Caco-2 (cell line): ENCODE measurements at places on chromosomes 3 and 15.

DNA sequence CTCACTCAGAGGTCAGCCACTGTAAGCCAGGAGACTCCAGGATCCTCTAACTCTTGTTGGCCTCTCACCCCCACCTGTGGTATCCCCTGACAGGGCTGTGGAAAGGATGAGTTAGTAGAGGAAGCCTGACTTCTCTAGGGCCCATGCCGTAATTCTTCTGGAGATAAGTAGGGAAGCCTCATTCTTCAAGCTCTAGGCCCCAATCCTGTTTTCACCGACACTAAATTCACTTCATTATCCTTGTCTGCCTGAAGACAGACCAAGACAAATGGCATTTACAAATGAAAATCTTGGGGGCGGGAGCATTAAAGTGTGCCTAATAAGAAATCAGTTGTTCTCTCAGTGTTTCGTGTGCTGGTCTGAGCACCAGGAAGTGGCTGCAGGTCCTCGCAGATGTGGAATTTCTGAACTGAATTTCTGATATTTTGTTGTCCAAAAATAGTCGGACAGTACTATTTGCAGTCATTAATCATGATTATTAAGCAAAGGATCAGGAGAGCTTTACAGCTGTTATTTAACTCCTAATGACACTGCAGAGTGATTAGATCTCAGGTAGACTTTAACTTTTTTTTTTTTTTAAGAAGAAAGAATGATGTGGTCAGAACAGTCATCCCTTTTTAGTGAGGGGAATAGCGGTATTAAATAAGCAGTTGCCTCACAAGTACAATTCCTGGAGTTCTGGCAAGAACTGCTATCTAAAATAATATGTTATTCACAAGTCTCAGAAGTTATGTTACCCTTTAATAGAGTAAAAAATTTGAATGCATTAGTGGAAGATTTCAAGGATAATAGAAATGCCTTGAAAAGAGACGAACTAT lies 58.4 kb downstream of the RBMS3 start:
- DNase-seq = no peak

GRCh38 chr3:55604402-55604801 lies 117.3 kb upstream of the WNT5A start:
- no peak for DNase-seq

- DNase-seq = no peak
Measured at GRCh38 chr3:171974986-171975837, 64.2 kb upstream of the FNDC3B start.

DNA sequence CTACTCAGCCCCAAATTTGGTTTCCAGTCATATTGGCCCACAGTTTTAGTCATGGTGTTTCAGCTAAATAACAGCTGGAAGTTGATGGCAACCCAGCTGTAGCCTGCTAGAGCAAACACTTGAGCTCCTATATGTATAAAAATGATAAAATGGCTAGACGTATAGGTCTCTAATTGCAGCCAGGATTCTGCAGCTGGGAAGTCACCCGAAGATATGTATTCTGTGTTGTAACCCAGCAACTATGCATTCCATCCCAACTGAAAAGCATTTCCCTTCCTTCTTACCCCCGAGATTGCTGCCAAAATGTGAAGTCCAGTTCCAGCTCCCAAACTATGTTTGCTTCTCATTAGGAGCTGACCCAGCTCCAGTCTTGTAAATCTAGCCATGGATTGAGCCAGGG lies 408.4 kb downstream of the AGBL1 start:
- DNase-seq = no peak

GRCh38 chr3:188154809-188155574 lies 1.0 kb downstream of the LPP start:
- no peak for DNase-seq

DNA sequence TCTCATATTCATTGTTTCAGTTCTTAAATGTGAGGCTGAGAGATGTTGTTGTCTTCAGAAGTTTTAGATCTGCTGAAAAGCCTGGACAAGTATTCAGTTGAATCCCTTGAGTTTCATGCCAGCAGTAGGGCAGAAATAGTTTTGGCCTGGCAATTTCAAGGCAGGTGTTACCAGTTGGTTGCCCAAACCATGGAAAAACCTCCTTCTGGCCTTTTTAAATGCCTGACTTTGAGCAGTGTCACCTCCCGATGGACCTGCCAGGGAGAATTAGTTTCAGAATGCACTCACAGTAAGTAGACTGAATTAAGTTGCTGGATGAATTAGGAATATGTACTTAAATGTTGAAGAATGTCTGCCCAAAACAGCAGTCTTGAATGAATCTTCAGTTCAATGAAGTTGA lies 383.1 kb downstream of the KCNH8 start:
- no peak for DNase-seq

GRCh38 chr3:149005416-149005815 lies 14.1 kb downstream of the GYG1 start:
- DNase-seq = no peak

DNA sequence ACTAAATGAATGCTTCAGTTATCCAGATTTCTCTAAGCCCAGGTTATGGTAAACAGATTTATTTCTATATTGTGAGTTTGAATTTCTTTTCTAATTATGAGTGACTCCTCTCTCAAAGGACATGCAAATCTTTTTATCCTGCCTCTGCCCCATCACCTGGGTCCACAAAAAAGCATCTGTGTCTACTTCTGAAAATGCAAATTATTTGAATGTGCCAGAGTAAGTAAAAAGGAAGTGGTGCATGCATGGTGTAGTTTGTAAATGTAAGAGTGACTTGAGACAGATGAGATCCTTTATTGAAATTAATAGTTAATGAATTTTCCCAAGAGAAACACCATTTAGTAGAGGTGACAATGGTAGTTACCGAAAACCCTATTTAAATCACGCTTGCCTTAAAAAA lies 26.9 kb downstream of the MCTP2 start:
- no peak for DNase-seq

DNA sequence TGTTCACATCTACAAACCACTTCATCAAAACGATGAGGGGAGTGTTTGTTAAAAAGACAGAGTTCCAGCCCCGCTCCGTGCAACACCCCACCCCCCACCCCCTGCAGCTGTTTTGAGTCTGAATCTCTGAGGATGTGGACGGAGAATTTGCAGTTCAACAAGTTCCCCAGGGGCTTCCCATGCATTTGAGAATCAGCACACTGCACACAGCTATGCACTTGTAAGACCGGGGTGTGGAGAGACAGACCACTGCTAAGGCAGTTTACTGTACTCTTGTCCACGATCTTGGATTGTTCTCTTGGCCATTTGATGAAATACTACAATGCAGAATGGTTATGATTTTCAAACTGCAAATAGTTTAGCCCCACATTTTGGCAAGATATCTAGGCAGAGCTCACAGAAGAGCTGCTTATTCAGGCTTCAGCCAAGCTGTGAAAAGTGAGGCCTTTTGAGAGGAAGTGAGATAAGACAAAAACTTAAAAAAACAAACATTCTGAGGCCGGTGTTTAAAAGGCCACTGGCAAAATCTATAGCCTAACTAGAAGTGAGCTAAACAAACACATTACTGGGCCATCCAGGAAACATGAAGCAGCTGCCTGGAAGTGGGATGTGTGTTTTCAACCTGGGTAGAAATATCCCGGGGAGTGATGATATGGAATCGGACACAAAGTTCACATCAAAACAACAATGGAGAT lies 308.2 kb upstream of the ADAMTS9 start:
- no peak for DNase-seq

DNA sequence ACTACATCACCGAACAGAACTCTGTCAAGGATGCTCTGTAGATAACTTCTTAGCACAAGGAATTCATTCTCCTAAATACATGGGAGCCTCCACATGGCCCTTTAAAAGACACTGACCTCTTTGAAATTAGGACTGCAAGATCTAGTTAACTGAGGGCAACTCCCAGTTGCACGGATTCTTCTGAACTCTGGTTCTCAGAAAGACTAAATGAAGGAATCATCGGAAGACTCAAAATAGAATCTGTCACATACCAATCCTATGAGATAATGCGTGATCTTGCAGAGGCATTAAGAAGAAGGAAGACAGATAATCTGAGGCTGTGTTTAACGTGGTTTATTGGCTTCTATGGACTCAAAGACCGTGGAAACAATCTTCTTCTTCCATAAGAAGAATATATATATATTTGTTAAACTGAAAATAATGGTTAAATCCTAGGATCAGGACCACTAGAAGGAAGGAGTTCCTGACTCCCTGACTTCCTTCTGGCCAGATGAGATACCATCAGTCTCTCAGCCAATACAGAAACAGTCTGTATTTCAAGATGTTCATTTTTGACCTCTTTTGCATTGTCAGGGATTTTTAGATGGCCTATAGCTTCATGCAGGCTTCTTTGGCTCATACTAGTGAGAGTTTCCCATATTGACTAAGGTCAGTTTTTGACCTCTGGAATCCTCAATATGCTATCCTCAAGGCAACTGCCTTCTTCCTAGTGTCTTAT lies 33.9 kb upstream of the TBC1D23 start:
- no peak for DNase-seq

DNA sequence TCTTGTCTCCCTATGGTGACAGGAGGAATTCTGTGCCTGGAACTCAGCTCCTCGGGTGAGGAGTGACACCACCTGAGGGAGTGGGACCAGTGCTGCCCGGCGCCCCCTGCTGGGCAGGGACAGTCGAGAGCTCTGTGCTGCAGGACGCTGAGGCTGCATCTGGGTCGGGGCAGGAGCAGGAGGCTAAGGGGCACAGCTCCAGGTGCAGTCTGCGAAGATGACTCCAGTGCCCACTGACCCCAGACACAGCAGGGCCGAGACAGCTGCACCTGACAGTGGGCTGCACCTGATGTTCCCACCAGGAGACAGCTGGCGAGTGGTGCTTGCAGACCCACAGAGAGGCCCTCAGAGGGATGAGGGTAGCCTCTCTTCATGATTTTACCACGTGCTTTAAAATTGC lies 152.9 kb downstream of the ATP10A start:
- peak; percentile 64 for DNase-seq

- DNase-seq = no peak
Measured at GRCh38 chr15:35757361-35757760, 211.4 kb upstream of the DPH6 start.

- no peak for DNase-seq
Measured at GRCh38 chr3:156445117-156446090, 109.5 kb downstream of the SSR3 start.

DNA sequence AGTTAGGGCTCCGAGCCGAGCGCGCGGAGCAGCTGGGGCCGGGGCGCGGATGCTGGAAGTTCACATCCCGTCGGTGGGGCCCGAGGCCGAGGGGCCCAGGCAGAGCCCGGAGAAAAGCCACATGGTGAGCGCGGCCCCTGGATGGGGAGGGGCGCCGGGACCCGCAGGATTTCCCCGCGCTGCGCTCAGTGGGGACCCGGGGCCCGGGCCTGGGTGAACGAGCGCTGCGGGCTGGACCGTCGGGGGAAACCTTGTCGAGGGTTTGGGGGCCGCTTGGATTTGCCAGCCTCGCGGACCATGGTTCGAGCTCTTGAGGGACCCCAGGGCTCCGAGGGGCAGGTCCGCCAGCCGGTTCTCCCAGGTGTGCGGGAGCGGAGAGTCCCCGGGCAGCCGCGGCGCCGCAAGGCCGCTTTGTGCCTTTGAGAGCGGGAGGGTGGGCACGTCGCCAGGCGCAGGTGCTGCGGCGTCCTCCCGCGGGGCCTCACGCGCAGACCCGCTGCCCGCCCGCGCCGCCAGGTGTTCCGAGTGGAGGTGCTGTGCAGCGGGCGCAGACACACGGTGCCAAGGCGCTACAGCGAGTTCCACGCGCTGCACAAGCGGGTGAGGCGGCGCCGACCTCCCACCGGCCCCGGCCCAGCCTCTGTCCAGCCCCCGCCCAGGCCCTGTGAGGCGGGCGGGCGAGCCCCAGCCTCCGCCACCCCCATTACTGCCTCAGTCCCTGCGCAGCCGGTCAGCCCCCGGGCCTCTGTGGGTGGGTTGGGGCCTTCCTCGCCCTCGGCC lies at the start of gene SNX22:
SNX22 (plus strand) TSS at position 5 of the 780 bp plus-strand sequence; CDS start at position 50, 45 bp downstream.
- no peak for DNase-seq

DNA sequence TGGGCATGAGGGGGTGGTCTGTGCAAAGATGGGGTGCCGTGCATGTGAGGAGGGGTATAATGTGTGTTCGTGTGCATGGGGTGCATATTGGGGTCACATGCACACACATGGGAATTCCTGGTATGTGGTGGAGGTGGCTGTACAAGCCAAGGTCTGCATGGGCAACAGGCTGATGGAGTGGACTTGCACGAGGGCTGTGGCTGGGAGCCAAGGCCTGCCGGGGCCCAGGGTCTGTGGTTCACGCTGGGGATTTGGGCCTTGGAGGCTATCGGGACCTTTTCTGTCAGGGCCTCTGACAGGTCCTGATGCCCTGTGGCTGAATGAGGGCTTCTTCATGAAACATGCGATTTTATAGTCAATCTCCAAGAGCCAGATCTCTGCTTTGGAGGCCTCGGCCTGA lies 9.8 kb upstream of the PLXND1 start:
- no peak for DNase-seq

DNA sequence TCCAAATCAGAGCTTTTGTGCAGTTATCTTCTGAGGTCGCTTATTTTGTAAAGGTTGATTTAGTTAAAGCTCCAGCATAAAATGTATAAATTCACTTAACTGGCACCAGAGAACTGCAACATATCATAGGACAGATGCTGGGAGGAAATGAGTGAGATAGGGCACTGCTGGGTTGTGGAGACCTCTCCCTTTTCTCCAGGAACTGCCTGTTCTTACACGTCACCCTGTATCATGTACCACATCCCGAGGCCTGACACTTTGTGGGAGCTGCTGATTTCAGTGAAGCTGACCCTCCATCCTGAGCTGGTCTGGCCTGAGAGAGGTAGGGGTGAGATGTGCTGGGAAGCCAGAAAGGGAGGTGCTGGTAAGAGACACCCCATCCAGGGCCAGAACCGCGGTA lies 213.8 kb upstream of the FEZF2 start:
- no peak for DNase-seq

DNA sequence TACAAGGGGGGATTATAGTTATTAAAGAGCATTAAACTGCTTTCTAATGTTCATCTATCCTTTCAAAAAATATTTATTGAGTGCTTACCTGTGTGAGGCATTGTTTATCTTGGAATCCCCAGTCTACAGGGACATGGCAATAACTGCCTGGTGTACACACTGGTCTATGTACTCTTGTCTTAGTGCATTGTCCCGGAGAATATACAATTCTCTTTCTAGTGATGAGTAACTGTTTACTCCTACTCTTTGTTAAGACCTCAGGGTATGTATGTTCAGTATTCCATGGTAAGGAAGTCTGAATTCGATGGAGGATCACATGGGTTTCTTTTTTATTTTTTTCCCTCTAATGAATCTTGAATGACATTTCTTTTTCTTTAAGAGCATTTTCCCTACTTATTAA lies 772.4 kb upstream of the NR2F2 start:
- DNase-seq = no peak

GRCh38 chr3:173913974-173914421 lies 516.5 kb downstream of the NLGN1 start:
- no peak for DNase-seq

- DNase-seq = no peak
Measured at GRCh38 chr15:39365873-39366272, 215.0 kb upstream of the THBS1 start.

- no peak for DNase-seq
Measured at GRCh38 chr3:143331350-143331749, 211.8 kb downstream of the CHST2 start.

GRCh38 chr3:154250291-154250690 lies 74.0 kb downstream of the DHX36 start:
- no peak for DNase-seq

- no peak for DNase-seq
Measured at GRCh38 chr3:175270198-175270837, 411.2 kb downstream of the NAALADL2 start.
